ENCODE measurements at places on chromosomes 1 and 21.
A peak's percentile ranks its signal among the peaks of the same experiment; 100 is the strongest.

DNA sequence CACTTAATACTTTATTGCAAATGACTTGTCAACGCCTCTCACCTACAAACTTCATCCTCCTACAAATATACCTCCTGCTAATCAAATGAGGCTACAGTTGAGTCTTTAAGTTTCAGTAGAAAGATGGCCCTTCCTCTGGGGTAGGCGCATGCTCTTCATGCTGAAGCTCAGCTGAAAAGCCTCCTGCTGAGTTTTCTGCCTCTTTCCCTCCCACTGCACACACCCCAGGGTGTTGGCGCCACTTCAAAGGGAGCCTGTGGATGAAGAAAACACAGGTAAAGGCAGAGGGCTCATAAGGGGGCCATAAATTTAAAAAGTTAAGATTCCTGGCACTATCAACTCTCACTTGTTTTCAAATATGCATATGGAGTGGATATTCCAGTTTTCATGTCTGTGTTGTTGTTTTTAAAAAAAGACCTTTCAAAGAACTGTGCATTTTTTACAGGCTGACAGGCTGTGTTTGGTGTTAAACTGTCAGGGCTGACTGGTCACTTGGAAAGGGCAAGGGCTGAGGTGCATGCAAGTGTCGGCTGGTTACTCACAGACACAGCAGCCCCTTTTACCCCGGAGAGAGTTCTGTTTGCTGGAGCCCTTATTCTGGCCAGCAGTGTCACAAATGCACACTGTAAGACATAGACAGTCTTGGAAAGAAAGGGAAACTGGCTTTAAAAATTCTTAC is 42.9 kb upstream of the LGALS8 start:
- DNase-seq, result no peak

DNA sequence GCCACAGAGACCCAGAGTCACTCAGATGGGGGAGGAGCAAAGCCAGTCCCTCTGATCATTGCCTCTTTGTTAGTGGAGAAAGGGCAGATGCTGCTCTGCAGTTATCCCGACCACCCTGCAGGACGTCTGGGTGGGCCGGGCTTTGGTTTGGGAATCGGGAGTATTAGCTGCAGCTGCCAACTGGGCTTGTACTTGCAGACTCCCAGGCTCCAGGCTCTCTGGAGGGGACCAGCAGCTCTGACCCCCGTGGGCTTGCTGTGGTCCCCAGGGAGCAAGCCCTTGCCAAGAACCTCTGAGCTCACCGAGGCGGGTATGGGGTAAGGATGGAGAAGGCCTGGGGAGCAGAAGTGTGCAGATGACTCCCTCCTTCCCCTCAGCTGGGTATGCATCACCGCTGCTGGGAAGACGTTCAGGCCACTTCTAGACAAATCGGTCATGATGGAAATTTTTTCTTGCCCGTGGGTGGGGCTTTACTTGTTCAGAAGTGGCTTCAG is 21.6 kb downstream of the MAPKAPK2 start:
- DNase-seq, result peak; percentile 70

- DNase-seq, result no peak
These were observed 55.9 kb downstream of the SLC35F3 start for GRCh38 chr1:233960386-233960785.

GRCh38 chr21:37093977-37094376 is 20.9 kb downstream of the TTC3 start:
- DNase-seq, result no peak

GRCh38 chr1:201394591-201394990 is 4.5 kb downstream of the LAD1 start:
- no peak for DNase-seq

DNA sequence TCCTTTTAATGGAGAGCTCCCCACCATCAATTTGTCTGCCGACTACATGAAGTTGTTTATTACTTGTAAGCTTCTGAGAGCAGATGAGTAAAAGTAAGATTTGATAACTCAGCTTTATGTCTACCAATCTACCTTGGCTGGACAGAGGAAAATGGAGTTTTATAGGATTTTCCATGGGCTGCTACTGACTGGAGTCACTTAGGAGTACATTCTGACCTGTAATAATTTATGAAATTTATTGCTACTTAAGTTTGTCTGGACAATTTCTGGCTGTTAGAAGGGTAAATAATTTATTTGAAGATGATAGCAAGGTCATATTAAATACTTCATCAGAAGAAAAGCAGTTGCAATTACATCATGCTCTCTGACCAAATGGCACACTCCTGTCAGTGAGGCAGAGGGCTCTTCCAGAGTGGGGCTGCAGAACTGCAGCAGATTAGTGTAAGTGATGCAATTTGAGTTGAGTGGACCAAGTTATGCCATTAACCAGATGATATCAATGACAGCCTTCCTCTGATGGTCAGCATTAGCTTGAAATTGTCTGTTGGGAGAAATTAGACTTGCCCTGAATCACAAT is 736.7 kb upstream of the PTBP2 start:
- DNase-seq, result no peak

DNA sequence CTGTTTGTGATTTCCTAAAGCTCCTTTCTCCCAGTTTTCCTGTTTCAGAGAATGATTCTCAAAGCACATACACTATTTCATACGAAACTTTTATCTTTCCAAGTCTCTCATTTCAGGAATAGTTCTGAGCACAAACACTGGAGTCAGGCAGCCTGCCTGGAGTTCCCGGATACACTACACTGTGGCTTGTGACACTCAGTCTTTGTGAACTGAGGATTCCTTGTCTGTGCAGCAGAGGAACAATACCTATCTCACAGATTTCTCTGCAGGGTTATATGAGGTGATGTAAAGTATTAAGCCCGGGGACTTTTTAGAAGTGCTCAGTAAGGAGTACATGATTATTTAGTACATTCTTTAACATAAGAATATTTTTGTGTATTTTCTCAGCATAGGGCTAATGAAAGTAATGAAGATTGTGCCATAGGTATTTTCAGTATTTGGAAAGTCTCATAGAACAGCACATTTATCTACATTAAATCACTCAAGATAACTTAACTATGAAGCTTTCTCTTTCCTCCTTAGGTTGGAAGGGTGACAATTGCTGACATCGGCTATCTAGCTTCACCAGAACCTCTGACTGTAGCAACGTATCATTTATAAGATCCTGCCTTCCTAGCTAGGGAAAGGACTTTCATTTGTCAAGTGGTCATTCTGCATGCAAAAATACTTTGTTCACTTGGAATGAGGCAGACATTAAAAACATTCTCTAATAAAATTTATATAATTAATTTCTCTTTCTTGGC is 12.9 kb downstream of the GBP2 start:
- no peak for DNase-seq
